Left renal cortex interstitium (tissue), 4 donors: ENCODE measurements at places on chromosomes 13 and 19.

DNA sequence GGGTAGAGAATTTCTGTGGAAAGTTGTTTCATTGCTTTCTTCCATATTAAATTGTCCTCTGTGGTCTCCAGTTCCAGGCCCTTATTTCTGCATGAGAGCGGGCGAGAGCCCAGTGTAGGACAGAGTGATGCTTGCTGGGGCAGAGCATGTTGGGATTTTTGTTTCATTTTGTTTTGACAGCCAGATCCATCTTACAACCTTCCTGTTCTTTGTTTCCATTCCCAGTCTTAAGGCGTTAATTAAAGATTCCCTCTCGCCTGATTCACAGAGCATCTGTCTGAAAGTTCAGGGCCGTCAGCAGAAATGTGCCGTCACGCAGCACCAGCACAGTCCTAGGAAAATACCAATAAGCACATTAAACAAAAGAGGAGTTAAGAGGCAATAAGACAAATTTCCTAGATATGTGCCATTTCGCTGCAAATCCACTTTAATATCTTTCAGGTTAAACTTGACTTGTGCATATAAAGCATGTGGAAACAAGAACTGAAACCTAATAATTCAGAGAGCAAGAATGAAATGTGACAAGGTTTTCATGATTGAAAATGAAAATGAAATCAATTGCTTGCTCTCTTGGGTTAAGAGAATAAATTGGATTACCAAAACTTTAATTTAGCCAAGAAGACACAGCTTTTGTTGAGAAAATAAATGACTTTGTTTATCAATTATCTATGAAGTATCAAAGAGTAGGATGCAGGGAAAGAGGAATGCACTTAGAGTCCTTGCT lies 210.7 kb upstream of the SLC10A2 start:
- no peak for DNase-seq

GRCh38 chr19:42332059-42332458 lies 6.6 kb downstream of the MEGF8 start:
- DNase-seq, result no peak

GRCh38 chr13:57672168-57672567 lies 40.6 kb downstream of the PCDH17 start:
- DNase-seq, result no peak

DNA sequence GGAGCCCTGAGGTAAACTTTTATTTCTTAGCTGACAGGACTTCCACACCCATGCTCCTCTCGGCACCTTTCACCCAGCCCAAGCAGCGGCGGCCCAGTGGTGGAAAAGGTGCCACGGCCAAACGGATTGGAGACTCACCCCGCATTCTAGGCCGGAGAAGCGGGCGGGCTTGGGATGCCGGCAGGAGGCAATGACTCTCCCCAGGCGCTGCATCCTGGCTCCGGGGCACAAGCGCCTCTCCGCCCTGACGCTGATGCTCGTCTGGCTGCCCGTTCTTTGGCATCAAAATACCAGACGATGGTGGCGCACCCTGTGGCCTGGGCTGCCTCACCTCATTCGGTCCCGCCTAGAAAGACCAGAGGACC lies 6.7 kb upstream of the ZNF606 start:
- no peak for DNase-seq

DNA sequence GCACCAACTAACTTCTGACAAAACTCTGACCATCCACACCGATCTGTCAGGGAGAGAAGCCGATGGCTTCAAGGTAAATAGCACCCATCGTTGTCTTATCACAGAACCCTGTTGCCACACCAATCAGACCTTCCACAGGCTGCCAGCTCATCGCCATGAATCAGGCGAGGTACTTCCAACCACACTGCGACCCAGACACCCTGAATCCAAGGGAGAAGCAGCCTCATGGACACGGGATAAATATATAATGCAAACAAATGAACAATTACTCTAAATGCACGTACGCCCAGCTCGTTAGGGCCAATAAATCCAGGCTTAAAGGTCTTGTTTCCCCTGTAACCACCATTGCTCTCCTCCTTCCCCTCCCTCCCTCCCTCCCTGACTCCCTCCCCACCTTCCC lies 20.8 kb downstream of the RANBP3 start:
- no peak for DNase-seq

- no peak for DNase-seq
Observed at GRCh38 chr19:17107546-17108452, 32.2 kb downstream of the MYO9B start.

DNA sequence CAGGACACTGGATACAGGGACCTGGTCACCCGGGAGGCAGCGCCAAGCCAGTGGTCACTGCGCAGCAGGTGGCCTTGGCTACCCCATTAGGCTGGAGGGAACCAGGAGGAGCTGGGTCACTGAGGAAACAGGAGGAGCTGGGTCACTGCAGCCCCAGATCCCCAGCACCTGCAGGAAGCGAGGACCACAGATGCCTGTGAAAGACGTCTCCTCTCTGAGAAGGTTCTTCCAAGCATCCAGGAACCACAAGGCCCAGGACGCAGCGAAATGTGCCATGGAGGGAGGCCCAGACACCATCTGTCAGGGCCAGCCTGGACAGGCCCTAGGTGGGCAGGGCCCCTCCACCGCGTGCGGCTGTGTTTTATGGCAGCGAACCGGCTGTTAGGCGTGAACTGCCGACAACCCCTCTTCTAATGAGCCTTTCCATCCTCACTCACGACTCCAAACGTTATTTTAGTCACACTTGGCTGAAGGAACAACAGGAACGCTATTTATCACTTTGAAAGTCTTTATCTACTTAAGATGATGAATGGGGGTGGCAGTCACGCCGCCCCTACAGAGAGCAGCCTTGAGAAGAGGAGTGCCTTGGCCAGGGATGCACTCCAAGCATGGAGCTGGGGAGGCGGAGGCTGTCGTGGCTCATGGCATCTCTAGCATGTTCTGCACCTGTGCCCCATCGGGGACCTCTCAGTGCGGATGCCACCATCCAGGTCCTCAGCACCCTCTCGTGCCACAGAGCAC lies 53.3 kb downstream of the CEBPG start:
- peak; percentile 41 for DNase-seq

GRCh38 chr19:16042533-16043085 lies 33.7 kb upstream of the TPM4 start:
- no peak for DNase-seq

DNA sequence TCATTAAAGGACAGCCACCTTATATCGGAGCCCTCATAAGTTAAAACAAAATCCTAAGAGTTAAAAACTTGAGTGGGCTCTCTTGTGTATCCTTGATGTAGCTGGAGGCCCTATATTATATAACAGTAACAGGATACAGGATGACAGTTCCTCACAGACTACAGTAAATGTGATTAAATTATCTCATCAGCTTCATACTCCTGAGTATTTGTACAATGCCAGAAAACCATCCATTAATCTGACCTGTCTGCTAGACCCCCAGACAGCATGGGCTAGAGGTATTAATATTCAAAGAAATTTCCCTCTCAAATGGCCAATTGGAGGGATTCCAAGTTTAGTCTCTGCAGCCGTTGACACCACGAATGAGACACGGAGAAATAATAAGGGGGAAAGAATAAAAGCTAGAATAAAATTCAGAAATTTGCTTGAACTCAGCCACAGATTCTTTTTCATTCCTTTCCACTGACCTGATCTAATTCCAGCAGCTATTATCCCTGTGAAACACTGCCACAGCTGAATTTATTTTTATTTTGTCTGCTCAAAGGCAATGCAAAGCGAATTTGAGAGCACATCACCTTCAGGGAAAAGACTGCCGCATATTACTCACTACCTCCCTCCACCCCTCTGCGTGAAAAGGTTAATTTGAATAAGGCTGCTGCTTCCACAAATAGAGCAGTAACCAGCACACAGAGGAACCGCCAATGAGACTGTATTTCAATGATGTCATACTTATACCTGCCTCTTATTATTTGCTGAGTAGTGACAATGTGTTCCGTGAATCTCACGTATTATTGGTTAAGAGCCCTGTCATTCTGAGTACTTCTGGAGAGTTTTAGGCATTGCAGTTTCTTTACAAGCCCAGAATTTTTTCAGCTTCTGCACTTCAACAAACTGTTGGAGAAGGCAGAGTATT lies 155.9 kb upstream of the KLF12 start:
- DNase-seq, result peak; percentile 93
